ENCODE measurements at places on chromosomes 7 and 10.

- DNase-seq: no peak
These were observed 7.9 kb upstream of the RALA start for GRCh38 chr7:39615350-39615975.

DNA sequence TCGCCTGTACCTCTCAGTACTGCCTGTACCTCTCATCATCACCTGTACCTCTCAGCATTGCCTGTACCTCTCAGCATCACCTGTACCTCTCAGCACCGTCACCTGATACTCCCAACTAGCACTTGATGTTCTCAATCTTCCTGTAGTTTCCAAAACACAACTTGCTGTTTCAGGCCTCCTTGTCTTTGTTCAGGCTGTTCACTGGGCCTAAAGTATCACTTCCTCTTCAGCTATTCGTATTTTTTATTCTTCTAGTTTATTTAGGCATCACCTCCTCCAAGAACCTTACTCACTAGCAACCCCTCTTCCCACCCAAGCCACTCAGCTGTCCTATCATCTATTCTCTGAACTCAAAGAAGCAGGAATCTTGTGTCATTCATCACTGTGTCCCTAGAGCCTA, 24.1 kb downstream of the OR6B1 start:
- DNase-seq: no peak

GRCh38 chr10:118832241-118832651, 77.5 kb upstream of the CACUL1 start:
- no peak for DNase-seq

DNA sequence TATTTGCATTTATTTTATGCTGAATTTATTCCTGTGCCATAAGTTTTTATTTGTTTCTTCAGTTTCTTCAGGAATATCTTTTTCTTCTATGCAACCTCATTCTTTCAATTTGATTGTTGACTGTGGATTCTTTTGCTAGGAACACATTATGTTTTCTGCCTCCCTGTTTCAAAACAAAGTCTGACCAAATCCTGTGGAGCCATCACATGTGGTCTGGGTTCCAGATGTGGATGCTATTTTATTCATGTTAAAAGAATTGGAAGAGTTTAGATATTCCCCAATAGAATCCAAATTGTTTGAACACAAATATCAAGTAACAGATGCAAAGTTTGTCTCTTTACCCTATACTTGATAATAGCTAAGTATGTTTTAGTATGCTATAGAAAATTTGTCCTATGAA, 56.8 kb upstream of the LRRC17 start:
- DNase-seq: no peak

DNA sequence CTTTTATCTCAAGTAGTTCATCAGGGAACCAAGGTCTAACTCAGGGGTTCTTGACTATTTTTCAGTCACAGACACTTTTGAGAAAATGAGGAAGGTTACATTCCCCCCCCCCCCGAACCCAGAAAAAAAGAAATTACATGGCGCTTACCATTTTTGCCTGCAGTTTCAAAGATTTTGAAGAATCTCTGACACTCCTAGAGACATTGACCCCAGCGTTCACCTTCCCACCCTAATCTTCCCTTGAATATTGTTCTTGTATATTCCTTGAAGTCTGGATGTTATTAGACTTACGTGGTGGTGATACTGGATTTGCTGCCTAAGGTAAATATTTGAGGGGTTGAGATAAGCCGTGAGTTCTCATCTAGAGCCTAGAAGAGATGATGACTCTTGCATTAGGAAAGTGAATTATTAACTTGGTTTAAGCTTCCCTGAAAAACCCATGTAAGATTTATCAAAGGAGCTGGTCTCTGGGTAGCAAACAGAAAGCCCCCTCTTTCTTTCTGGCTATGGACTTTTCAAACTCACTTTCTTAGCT, 245.7 kb upstream of the FOXK1 start:
- DNase-seq: no peak

DNA sequence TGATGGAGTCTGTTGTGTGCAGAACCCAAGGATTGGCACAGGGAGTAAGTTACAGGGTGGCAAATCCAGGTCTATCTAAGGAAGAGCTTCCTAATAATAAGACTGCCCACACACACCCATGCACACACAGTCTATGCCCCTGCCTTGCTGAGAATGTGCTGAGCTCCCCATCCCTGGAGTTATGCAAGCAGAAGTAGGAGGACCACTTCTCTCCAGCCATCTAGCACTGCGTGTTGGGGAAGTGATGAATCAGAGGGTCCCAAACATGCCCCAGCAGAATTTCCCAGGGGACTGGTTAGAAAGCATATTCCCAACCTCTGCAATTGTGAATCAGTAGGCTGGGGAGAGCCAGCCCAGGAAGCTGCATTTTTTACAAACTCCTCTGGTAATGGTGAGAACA, 117.2 kb downstream of the CDH23 start:
- no peak for DNase-seq

GRCh38 chr10:89022734-89023133, 32.1 kb downstream of the FAS start:
- no peak for DNase-seq

DNA sequence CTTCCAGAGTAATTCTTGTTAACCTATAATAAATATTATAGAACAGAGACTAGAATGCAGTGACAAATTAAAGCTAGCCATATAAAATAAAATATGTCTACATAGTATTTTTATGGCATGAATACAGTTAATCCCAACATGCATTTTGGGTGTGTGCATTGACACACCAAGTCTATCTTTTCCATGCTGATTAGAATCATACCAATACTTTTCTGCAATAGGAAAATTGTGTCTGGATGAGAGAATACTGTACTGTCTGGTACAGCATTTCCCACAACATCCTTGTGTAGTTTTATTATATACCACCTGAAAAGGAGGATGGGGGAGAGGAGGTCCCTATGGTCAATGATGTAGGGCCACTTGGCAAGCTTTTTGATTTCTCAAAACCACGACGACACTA, 100.3 kb downstream of the ARHGAP21 start:
- no peak for DNase-seq

GRCh38 chr7:149870274-149870673, 3.5 kb upstream of the ATP6V0E2 start:
- DNase-seq: no peak

DNA sequence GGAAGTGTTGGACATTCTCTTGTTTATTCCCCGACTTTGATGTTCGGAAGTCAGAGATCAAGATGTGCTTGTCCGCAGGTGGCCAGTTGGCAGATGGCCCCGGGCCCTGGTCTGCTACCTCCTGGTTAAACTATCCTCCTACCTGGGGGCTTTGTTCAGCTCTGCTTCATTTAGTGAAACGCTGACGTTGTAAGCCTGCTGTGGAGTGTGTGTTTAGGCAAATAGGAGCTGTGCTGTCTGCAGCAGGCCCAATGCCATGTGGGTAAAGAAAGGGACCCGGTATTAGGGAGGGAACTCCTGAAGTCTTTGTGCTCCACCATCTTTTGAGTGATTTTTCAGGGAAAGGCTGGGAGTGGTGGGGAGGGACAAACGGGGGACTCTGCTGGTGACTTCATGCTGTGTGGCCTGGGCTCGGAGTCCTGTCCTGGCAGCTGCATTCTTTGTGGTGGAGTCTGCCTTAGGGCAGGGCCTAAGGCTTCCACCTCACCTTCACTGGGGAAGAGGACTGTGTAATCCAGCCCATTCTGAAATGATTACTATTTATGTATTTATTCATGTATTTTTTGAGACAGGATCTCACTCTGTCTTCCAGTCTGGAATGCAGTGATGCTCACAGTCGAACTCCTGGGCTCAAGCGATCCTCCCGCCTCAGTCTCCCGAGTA, 171.1 kb upstream of the KLF6 start:
- no peak for DNase-seq

GRCh38 chr10:116096526-116096925, 176.5 kb downstream of the GFRA1 start:
- no peak for DNase-seq

- DNase-seq: no peak
These were observed 47.4 kb downstream of the BICC1 start for GRCh38 chr10:58560068-58560467.

DNA sequence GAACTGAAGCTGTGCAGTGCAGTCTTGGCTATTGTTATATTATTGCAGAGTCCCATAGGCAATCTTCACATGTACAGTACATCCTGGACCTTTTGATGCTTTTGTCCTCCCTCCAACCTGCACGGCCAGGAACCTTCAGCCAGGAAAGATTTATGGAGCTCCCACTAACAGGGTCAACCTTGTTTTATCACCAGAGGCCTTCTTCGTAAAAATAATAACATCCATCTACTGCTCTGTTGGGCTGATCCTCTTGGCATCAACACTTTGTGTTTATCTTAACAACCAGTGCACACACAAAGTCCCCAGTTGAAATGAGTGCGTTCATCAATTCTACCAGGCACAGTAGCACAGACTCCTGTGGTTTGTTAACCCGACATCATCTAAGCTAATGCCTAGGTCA, 72.4 kb downstream of the AGMO start:
- DNase-seq: no peak

DNA sequence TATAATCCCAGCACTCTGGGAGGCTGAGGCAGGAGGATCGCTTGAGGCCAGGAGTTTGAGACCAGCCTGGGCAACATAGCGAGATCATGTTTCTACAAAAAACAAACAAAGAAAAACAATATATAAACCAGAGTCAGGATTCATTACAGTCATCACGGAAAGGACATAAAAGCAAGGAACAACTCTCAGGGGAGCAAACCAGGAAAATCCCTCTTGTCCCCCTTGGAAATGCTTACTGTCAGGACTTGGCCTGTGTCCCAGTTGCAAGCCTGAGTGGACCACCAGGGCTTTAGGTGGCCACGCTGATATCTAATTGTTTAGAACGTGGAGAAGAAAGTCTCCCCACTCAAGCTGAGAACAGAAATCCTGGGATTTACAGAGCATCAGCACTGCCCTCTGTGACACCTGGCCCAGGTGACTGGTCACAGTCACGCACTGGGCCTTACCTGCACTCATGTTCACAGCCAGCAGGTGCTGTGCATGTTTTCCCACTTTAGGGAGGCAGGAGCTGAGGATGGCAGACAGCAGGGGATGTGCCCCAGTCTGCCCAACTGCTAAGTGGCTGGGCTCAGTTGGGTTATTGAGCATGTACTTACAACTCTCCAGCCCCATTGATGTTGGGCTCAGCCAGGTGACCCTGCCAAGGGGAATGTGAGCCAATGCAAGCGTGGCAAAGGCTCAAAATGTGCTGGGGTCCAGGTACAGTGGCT, 60.9 kb downstream of the TMEM130 start:
- no peak for DNase-seq

- no peak for DNase-seq
These were observed 2.6 kb upstream of the PPIA start for GRCh38 chr7:44793919-44794318.

DNA sequence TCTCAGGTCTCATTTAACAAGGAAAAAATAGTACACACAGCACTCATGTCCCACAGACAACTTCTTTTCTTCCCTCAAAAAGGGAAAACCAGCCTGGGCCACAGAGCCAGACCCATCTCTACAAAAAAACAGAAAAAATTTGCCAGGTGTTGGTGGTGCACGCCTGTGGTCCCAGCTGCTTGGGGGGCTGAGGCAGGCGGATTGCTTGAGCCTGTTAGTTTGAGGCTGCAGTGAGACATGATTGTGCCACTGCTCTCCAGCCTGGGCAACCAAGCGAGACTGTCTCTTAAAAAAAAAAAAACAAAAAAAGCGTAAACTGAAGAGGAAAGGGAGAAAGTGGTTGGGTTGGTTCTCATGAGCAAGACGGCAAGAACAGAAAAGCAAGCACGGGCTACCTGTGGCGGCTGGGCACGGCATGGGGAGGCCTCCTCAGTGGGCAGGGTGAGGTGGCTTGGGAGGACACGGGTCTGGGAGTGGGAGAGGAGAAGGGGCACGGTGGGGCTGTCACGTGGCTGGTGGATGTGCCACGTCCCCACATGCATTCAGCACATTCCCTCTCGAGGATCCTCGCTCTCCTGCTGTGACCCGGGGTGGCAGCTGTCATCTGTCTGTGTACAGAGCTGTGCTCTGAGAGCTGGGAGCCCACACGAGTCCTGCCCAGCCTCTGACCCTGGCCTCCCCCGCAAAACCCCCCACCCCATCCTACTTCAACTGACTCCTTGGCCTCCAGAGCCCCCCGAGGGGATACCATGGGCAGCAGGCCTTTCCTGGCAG, 219.7 kb downstream of the MLLT10 start:
- no peak for DNase-seq

- no peak for DNase-seq
These were observed 421.1 kb upstream of the FOXK1 start for GRCh38 chr7:4260867-4261600.

- DNase-seq: no peak
These were observed 57.3 kb downstream of the ST7 start for GRCh38 chr7:117010375-117011133.
